ENCODE measurements at places on chromosomes 7 and 10. TPM values are rescaled to one million over a fixed set of nuclear protein-coding genes. Genes with fewer than 3 reads are reported as not detected.

SLC26A5 gene
- total RNA-seq, result not detected

DNA sequence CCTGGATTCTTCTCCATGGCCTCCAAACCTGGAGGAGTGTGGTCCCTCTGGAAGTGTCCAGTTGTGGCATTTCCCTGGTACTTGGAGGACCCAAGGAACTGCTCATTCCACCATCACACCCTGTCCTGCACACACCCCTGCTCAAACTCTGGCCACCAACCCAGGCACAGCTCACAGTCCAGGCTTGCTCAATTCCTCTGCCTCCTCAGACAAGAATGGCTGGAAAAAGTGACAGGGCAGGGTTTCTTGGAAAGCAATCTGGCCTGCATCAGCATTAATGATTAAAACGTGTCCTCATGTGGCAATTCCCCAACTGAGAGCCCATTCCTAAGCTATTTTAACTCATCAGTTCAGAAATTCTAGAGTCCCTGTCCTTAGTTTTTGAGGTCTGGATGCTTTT is 17.2 kb upstream of the TPST1 start:
- no peak for DNase-seq

- DNase-seq, result no peak
These were observed 6.2 kb downstream of the SYCE1 start for GRCh38 chr10:133559216-133559615.

DNA sequence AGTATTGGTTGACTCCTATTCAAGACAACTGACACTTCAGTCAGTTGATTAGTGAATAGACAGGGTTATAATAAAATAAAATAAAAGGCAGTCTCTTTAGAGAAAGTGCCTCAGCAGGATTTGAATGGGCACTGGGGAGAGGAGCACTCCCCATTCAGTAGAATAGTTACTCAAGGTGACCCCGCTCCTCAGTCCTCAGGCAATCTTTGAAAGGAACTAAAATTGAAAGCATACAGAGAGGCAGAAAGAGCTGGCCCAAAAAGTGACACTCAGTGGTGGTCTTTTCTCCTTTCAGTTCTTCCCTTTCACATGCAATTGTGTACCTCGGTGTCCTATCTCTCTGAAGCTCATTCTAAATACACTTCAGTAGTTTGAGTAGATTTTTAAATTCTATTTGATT is 47.4 kb upstream of the MACC1 start:
- no peak for DNase-seq

DNA sequence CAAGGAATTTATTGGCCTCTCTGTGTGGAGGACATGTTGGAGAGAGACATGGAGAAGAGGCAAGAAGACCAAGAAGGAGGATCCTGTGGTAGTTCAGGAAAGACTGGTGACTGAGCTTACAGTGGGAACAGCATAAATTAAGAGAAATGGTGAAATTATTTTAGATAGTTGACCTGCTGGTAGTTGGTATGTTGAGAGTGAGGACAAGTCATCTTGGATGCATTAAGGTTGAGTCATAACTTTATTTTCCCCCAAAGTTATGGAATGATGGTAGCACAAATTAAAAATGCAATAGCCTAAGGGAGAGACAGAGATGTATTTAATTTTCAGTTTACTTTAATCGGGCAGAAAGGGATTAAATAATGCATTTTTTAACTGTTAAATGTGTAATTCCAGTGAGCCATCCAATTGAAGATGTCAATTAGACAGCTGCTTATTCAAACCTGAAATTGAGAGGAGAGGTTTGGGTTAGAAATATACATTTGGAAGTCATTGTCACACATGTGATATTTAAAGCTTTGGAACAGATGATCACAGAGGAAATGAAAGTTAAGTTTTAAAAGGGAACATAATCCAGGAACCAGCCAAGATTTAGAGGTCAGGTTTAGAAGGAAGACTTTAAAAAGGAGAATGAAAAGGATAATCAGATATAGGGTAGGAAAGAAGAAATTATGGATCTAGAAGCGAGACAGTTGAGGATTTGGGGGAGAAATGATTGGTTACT is 80.6 kb downstream of the DGKB start:
- no peak for DNase-seq

- no peak for DNase-seq
These were observed 93.1 kb downstream of the SLC25A13 start for GRCh38 chr7:96228760-96229159.

LIPN gene
- not detected for total RNA-seq

ADRB1 gene
- not detected for total RNA-seq

DNA sequence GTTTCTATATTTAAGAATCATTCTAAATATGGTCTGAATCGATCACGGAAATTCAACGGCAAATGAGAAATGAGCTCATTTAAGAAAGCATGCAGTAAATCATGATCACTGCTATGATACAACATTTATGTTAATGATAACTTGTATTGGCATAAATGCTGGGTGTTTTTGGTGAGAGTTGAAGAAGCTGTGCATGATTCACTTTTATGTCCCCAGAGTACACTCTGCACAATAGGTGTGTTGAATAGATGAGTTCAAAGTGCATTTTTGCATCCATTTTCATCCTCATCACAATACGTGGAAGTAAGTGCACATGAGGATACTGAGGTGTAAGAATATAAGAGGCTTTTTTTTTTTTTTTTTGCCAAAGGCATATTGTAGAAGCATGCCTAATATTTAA is 169.3 kb downstream of the PPP1R17 start:
- no peak for DNase-seq

DNA sequence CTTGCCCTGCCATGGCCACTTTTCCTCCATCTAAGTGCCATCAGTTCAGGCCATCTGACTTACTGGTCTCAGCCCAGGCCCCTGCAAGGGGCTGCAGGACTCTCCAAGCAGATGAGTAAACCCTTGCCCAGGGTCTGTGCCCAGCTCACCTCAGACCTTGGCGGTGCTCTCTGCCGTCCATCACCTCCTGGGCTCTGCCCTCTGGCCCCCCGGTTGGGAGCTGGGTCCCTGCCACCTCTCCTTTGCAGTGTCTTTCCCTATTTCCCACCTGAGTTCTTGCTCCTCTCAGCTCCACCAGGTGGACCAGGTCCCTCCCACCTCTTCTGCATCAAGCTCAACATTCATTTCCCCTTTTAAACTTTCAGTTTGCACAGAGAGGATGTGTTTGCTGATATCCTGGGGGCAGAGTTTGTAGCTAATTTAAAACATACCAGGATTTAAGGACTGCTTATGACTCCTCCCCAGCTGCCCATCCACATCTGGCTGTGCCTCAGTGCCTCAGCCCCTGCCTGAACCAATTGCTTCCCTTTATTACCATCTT is 135.5 kb downstream of the SLIT1 start:
- no peak for DNase-seq

POLR2J2 gene
- 21.5 TPM for total RNA-seq

- no peak for DNase-seq
These were observed 11.6 kb downstream of the PDLIM1 start for GRCh38 chr10:95279042-95279820.

GRCh38 chr7:3436746-3437145 is 135.7 kb downstream of the SDK1 start:
- no peak for DNase-seq

DNA sequence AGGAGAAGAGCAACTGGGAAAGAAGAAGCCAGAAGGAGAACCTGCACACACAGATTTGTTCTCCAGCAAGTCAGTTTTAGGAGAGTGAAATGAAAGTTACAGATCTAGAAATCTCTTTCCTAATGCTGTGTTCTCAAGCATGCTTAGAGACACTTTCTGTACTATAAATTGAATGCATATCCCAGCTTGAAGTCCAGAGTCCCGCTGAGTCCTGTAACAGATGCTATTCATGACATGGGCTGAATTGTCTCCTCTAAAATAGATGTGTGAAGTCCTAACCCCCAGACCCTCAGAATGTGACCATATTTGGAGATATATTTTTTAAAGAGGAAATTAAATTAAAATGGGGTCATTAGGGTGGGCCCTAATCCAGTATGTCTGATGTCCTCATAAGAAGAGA is 46.9 kb upstream of the GJD4 start:
- DNase-seq, result no peak

Measured in activated T-helper 1 cell treated with anti-CD3 and anti-CD28 coated beads, Interleukin-12 subunit alpha, Interleukin-12 subunit beta, Interleukin-2, Interleukin-4 antibody, amounts not matched to agents 30 ng/mL and 10 ng/mL and 1 ng/mL, durations not matched to agents 14 hours and 24 hours and 36 hours (primary cell).